NCI-H1092 (cell line): ENCODE measurements at places on chromosomes 16 and 17.
A peak's percentile ranks its signal among the peaks of the same experiment; 100 is the strongest.

DNA sequence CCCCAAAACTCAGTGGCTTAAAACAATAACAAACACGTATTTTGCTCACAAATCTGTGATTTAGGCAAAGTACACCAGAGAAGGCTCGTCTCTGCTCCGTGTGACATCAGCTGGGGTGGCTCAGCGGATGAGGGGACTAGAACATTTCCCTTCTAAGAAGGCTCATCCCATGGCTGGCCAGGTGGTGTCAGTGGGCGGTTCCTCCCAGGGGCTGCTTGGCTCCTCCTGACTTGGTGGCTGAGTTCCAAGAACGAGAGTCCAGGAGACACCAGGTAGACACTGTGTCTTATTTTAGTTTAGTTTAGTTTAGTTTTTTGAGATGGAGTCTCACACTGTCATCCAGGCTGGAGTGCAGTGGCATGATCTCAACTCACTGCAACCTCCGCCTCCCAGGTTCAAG, 5.6 kb upstream of the CHMP6 start:
- DNase-seq = no peak

GRCh38 chr17:58783380-58783779, 27.7 kb downstream of the PPM1E start:
- DNase-seq = peak; percentile 59

GRCh38 chr17:46962374-46962790, 16.7 kb downstream of the RPRML start:
- no peak for DNase-seq

GRCh38 chr16:8812162-8812843, 14.7 kb downstream of the PMM2 start:
- DNase-seq = no peak

DNA sequence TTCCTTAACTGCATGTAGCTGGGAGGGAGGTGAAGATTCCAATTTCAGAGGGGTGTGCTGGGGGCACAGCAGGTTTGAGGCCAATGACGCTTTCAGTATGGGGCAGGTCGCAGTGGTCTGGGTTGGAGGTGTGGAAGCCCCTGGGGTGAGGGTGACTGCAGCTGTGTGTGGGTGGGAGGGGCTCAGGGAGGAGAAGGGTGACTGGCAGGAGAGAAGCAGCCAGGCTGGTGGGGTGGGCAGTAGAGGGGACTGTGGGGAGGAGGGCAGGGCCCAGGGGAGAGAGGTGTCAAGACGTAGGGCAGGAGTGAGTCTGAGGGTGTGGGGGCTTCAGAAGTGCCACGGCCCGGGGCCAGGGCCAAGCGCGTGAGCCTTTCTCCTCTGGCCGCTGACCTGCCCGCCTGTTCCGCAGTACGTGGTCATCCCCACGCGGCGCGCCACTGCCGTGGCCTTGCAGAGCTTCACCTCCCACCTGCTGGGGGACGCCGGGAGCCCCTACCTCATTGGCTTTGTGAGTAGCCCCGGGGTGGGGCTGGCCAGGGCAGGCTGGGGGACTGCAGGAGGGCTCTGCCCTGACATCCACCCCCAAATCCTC, 19.4 kb downstream of the MYBBP1A start:
- no peak for DNase-seq

- no peak for DNase-seq
Observed at GRCh38 chr17:34412534-34412933, 49.5 kb upstream of the CCL1 start.

GRCh38 chr17:21505819-21506815, 130.0 kb downstream of the KCNJ12 start:
- DNase-seq = no peak
